ENCODE measurements at places on chromosomes 4 and X.

- no peak for DNase-seq
Observed at GRCh38 chr4:36187723-36188333, 56.5 kb downstream of the ARAP2 start.

- no peak for DNase-seq
Observed at GRCh38 chr4:100938698-100939097, 408.6 kb downstream of the PPP3CA start.

- DNase-seq = no peak
Observed at GRCh38 chr4:145295547-145295946, 115.2 kb upstream of the OTUD4 start.

DNA sequence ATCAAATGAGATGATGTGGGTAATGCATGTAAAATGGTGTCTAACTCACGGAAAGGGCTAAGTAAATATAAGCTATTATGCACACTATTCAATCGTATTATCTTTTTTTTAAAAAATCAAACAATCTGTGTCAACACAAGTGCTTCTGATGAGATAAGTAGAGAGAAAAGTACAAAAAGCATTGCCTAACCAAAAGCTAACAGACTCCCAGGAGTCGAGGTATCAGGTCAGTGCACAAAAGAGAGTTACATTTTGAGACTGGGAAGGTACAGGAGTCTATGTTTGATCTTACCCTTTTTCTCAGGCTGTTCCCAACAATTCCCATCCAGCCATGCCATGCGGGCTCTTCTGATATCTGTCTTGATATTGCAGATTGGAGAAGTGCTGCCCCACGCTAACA, 203.3 kb upstream of the ZIC3 start:
- no peak for DNase-seq

Measured in suprapubic skin (tissue), 4 donors.